ENCODE measurements at places on chromosomes 7 and 10. TPM values are rescaled to one million over a fixed set of nuclear protein-coding genes. Genes with fewer than 3 reads are reported as not detected.

The SPDYE9 gene
- total RNA-seq, result not detected

The HOXA3 gene
- 1.2 TPM for total RNA-seq

DNA sequence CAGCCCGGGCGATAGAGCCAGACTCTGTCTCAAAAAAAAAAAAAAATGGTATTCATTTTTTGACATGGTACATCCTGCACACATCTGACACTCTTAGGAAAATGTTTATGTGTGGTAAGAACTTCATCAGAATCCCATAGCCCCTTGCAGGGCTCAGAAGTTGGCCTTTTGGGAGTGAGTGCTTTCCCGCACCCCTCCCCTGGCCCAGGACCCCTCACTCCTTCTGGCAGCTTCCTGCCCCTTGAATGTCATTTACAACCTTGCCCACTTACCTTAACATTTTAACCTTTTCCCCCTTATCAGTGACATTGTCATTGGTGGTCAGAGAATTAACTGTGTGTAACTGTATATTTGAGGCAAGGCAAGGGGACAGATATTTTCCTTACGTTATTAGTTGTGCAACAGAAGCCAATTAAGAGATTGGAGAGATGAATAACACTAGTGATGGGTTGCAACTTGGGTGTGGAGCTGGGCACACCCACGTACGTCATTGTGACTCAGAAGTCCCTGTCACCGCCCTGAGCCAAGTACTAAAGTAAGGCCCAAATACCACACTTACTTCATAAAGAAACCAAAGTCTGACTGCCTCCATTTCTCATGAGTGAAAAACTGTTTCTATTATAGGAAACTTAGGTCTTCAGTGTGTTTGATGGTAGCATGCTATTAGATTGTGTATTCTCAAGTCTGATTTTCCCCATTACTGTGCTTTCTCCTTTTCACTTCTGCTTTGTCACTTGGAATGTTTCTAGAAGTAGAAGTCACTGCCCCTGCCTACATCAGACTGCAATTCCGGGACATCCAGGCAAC lies 31.6 kb downstream of the OGDH start:
- peak; percentile 93 for DNase-seq

DNA sequence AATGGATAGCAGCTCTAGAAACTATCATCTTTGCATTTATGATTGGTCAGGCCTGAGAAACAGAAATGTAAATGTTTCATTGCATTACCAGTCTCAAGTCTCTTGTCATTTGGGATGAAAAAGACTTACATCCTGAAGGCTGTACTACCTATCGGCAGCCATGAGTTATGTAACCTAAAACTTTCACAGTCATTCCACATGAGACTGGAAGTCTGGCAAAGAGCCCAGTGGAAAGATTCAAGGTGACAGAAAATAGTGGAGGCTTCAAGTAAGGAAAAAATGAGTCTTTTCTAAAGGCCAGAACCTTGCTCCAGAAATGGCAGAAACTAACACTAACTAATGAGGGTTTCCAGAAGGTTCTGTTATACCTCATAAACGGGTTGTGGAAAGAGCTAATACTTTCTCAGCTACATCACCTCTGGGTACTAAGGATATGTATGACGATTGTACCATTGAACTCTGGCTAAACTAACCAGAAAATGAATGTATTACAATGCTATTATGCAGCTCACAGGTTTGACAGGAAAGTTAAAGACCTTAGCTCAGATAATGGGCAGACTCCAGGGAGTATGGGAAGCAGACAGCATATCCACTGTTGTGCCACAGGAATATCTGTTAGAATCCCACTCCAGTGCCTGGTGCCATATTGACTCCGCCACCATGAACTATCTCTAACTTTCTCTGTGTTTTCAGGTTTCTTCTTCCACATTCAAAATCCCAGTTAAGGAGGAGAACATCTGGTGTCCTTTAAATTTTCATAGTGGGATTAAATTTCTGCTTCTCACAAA lies 41.7 kb upstream of the DYNC1I1 start:
- DNase-seq, result no peak

- DNase-seq, result no peak
Observed at GRCh38 chr10:93715345-93715744, 13.0 kb upstream of the FRA10AC1 start.

The BUD23 gene
- total RNA-seq, result 55.8 TPM

The FOXP2 gene
- total RNA-seq, result 0.81 TPM

The FAM20C gene
- total RNA-seq, result 18.2 TPM

The SPDYE16 gene
- total RNA-seq, result not detected
